BE2C (cell line): ENCODE measurements at places on chromosomes 2 and 18.

DNA sequence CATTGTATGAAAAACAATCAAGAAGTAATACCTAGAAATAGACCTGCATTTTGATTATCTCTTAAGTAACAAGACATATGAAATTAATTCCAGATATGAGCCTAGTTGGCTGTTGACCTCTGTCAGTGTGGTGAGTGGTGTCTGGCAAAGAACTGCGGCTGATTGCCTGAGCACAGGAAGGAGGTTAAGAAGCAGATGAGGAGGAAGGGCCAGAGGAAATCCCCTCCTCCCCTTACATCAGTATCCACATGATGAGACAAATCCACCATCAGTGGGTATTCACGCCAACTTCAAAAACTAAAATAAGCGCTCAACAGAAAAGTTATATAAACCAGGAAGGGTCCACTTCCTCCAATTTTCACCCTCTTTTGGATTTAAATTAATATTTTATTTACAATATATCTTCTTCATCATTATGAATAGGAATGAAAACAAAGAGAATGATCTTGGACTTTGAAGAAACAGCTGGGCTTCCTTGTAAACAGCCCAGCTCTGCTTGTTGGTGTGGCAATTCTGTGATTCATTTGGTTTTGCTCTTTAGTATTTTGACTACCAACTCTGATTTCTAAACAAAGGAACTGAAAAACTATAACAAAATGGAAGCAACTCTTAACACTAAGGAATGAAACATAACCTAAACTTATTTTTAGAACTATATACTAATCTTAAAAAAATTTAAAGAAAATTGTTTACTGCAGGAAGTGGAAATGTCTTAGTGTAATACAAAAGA, 27.3 kb downstream of the RFTN2 start:
- DNase-seq, result no peak

DNA sequence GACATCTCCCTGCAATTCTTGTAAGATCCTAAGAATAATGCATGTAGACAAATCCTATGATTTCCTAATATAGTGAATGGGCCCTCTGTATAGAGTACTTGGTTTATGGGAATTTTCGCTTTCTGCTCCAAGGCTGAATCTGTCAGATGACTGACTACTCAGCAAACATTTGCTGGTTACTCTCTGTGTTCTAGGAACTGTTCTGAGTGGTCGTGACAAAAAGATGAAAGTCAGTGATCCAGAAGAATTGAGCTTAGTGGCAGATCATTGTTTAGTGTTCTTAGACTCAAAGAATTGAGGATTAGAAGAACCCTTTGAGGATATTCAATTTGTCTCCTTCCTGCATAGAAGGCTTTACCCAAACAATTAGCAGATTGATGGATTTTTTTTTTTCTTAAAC, 10.0 kb downstream of the XRCC5 start:
- no peak for DNase-seq

GRCh38 chr2:17588031-17588430, 47.5 kb downstream of the VSNL1 start:
- DNase-seq, result no peak

GRCh38 chr2:25339791-25340180, 1.9 kb downstream of the DNMT3A start:
- DNase-seq, result peak; percentile 63

DNA sequence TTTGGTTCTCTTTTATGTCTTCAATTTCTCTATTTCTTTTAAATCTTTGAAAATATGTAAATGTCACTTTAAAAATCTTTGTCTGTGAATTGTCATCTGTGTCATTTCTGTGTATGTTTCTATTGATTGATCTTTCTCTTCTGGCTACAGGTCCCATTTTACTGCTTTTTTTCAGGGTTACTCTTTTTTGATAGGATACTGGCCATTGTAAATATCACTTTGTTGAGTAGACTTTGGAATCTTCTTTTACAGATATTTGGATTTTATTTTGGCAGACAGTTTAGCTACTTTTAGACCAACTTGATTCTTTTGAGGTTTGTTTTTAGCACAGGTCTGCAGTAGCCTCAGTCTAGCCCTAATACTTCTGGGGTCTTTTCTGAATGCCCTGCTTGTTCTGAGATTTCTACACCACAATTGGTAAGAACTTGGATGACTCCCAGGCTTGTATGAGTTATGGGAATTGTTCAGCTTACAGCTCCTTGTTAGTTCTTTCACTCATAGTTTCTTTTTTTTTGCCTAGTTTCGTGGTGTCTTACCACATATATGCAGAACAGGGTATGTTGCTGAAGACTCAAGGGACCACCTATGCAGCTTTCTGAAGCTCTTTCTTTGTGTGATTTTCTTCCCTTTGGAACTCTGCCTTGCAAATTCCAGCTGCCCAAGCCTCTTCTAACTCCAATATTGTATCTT, 122.2 kb downstream of the QPCT start:
- DNase-seq, result no peak

DNA sequence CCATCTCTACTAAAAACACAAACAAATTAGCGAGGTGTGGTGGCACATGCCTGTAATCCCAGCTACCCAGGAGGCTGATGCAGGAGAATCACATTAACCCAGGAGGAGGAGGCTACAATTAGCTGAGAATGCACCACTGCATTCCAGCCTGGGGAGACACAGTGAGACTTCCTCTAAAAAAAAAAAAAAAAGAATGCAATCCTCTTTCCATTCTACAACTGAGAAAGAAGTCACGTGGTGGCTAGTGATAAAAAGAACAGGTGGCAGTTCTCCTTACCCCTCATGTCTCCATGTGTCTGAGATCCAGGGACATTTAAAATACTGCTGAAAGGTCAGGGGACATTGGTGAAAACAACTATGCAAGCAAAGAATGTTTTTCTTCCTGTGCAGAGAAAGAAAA, 24.4 kb upstream of the GPR39 start:
- no peak for DNase-seq

DNA sequence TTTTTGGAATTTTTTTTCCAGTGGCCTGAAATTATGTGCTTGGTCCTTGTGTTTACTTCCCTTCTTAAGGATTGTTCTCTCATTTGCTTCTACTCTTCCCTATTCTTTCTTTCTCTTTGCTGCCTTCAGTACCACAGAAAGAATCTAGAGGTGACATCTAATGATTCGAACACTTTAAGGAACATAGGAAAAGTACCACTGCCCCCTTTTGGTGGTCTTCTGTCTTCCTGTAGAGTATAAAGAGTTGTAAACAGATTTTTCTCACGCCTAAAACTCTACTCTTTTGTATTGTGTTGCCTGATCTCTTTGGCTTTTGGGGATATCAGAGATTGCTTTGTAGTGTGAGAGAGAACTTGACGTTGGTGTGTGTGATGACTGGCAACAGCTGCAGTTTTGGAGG, 7.0 kb upstream of the SCTR start:
- no peak for DNase-seq

DNA sequence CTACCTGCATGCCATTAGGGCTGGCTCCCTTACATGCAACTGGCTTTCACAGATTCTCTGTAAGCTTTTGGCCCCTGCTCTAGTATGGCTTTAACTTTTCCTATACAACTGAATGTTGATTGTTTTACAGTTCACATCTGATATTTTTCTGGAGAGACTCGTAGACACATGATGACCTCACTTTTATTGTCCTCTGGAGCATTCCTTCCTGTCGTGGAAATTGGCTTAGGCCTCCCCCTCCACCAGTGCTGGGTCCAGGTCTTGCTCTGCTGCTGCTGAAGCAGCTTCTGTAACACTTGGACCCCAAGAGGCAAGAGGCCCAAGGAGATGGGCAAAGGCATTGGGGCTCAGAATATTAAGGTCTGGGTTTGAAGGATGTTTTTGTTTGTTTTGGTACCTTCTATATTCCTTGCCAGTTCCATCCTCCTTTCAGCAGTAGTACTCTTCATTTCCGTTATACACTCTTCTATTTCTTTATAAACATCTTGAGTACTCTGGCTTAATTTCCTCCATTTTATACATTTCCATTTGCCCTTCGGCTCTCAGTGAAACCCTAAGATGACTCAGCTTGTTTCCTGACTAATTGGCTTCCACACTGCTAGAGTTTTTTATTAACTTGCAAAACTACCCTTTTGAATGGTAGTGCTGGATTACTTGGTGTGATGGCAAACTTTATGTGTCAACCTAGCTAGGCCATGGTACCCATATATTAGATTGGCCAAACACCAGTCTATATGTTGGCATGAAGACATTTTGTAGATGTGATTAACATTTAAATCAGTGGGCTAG, 219.8 kb downstream of the CDCA7 start:
- no peak for DNase-seq

GRCh38 chr18:8662560-8663255, 42.6 kb upstream of the MTCL1 start:
- no peak for DNase-seq

- DNase-seq, result no peak
Observed at GRCh38 chr2:173760553-173760952, 204.6 kb downstream of the SP3 start.

DNA sequence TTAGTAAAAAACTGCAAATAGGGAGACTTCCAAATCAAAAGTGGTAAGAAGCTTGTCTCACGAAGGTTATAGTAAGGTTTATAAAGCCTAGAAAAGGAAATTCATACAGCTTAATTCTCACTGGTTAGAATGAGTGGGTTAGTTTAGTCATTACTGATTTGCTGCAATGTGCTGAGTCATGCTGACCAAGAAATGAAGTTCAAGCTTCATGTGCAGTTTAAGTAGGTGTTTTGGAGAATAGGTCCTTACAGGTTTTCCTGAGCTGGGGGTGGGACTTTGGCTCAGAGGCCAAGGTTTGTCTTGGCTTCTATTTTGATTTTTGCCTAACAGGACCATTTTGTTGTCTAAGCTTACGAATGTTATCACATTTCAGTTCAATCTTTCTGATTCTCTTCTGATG, 15.1 kb downstream of the CLIP4 start:
- DNase-seq, result no peak

- DNase-seq, result no peak
Observed at GRCh38 chr2:208039376-208040110, 14.2 kb upstream of the PLEKHM3 start.

GRCh38 chr2:54535599-54536195, 79.6 kb downstream of the SPTBN1 start:
- no peak for DNase-seq

DNA sequence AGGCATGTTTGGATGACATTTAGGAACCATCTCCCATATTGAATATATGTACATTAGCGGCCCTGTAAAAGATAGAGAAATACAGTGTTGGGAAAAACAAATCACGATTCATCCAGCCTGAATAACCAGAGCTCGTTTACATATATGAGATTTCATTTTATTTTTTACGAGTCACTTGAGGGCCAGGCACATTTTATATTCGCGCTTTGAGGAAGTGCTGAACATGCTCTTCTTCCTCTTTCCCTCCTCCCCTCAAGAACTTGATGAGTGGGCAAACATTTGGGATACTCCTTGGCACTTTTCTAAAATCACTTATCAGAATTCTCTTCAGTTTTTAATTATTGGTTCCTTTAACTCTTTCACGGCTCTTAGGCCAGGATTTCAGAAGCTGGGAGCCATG, 268.0 kb upstream of the TANK start:
- DNase-seq, result no peak

GRCh38 chr2:71844967-71845366, 302.7 kb downstream of the CYP26B1 start:
- no peak for DNase-seq

DNA sequence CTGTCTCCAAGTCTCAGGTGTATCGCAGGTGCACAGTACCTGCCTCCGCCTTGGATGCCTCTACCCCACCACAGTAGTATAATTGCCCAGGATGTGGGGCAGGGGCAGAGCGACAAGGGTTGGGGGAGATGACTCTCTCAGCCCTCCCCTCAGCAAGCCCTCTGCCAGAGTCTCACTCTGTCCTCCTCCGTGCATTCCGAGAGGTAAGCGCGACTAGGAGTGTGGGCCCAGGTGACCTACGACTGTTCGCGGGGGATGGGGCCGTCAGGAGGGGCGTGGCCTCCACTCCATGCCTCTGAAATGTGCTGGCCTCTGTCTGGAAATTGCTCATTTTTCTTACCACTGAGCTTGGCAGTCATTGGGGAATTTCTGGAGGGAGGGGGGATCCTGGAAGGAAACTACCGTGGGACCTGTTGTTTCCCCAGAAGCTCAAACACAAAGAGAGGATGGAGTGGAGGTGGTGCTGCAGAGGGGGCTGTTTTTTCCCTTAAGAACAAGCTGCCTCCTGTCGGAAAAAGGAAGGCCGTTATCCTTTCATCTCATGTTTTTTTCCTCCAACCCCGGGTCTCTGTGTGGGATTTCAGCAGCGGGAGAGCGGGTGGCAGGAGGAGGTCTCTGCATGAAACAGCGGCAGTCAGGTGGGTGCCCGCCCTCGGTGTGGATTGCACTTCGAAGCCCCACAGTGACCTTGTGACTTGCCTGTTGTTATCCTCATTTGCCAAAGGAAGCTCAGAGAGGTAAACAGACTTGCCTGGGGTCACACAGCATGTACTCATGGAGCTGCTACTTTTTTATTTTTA, 13.0 kb upstream of the RALB start:
- DNase-seq, result no peak

DNA sequence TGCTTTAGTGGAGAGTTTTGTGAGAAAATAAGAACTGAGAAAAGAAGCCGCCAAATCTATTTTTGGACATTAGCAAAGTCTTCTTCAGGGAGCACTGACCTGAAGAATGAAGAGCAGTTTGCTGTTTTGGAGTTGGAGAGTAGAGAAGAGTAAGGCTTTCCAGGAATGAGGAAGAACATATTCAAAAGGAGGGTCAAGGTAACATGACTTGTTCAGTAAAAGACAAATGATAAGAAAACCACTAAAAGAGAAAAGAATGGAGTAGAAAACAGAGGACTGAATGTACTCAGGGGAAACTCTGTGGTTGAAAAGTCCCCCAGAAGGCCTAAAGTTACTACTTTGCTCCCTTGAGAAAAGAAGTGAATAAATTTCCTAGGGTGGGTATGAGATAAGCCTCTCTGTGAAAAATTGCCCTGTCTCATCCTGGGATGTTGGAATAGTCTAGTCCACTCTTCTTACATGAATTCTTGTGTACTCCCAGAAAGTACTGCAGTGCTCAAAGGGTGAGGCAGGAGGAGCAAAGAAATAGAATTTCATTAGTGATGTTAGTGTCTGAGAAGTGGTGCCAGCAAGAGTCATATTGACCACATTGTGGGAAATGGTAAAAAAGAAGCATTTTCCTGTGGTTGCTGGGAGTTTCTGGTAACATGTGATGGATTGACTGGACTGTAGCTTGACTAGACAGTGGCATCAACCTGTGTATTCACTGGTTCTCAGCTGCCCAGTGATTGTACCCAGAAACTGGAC, 27.8 kb downstream of the MBD5 start:
- no peak for DNase-seq

DNA sequence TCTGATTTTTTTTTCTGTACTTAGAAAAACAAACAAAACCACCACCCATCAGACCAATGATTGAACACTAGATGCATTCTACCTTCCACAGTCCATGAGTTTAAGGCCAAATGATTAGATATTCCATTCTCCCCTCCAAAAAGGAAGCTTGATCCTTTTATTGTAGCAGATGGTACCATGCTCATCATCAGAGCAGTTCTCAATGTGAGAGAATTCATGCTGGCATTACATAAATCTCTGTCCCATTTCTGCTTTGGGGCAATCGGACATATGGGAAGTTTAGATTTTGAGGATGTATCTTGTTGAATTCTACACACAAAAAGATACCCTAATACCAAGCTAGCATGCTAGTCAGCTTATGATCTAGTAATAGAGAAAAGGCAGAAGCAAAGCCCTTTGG, 186.6 kb downstream of the RAD51AP2 start:
- no peak for DNase-seq
